ENCODE measurements at places on chromosomes 1 and 21. TPM values are rescaled to one million over a fixed set of nuclear protein-coding genes. Genes with fewer than 3 reads are reported as not detected.

Gene PRR9
- not detected for total RNA-seq

Gene FCRL2
- total RNA-seq = 0.59 TPM

Gene RIPPLY3
- total RNA-seq = 0.62 TPM

Gene VHLL
- not detected for total RNA-seq

Gene PTPN22
- total RNA-seq = 1.9 TPM

Gene ACKR1
- 194 TPM for total RNA-seq

Gene AADACL4
- 0.46 TPM for total RNA-seq

Gene TSACC
- not detected for total RNA-seq

Gene TDRD10
- total RNA-seq = 2.6 TPM

Gene SPATC1L
- 4.9 TPM for total RNA-seq

Gene TBX15
- 0.62 TPM for total RNA-seq

Gene SERPINC1
- 1.0 TPM for total RNA-seq

Gene GJA4
- total RNA-seq = 21.4 TPM

Gene FCRL6
- total RNA-seq = not detected

Gene KPRP
- not detected for total RNA-seq

Gene SFN
- total RNA-seq = not detected

Gene KIF21B
- total RNA-seq = 2.8 TPM
